ENCODE measurements at places on chromosomes 7 and 10.

DNA sequence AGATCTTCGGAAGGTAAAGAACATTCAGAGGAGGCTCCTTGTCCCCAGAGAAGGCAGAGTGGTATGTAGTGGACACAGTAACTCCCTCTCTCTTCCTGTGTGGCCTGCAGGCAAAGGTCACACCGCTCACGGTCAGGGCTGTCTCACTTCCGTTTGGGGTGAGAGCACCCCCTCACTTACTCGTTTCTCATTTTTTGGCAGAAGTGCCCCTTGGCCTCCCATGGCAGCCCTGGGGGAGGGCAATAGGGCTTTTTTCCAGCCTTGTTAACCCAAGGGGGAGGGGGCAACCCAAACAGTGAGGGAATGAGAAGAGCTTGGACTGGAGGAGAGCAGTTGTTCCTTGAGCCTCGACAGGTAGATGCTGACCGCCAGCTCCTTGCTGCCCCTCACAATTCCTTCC lies 31.8 kb upstream of the SRGN start:
- DNase-seq, result no peak

DNA sequence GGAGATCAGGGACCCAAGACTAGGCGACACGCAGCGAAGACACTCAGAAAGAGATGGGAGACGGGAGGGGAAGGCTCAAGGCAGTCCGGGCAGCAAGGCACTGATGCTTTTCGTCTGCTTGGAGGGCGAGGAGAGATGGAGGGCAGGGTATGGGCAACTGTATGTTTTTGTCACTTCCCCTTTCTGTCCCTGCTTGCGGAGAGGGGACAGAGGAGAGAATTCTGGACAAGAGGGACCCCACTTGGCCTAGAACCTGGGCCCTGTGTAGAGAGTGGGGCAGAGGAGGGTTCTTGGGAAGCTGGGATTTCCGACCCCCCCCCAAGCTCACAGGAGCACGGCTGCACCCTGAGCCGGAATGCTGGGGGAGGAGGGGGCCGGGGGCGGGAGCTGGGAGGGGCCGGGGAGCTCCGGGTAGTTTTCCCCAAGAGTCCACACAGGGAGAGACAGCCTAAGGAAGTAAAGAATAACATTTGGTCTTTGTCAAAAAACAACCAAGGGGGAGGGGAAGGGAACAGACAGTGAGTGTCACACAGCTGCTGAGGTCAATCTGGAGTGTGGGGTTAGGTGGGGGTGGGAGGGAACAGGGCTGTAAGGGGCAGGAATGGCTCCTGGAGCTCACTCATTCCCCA lies 1.8 kb downstream of the LRCH4 start:
- DNase-seq, result no peak

DNA sequence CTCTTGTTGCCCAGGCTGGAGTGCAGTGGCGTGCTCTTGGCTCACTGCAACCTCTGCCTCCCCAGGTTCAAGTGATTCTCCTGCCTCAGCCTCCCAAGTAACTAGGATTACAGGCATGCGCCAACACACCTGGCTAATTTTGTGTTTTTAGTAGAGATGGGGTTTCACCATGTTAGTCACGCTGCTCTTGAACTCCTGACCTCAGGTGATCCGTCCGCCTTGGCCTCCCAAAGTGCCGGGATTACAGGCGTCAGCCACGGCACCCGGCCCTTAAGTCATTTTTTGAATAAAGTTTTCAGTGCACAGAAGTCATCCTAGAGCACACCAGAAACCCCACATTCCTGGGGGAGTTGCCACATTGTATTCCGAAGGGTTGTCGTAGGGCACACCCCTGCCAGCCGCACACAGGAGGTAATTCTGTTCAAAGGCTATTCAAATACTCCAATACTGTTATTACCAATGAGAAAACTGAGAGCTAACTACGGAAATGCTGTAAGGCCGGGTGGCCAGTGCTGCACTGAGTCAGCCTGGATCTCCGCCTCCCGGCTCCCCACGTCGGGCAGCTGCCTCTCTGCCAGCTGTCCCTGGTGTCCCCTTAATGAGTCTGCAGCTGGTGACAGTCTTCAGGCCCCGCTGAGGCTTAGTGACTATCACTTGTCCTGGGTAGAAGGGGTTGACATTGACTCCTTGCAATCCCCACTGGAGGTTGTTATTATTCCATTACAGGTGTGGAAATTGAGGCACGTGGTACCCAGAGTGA lies 8.6 kb upstream of the RFC2 start:
- DNase-seq, result no peak

GRCh38 chr10:42960491-42960990 lies 116.3 kb upstream of the RET start:
- no peak for DNase-seq

DNA sequence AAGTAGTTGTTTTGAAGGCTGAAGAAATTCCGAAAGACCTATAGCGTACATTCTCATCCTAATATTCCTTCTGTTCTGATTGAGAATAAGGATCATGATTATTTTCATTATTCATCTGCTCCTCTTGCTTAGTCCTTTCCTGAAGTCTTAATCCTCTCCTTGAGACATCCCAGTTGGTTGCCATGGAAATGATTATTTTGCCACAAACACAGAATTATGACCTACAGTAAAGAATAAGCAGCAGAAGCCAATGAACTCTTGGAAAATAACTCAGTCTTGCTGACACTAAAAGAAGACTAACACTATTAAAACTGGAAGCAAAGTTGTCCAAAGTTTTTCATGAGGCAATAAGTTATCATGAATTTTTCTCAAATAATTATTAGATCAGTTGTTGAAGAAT lies 47.8 kb upstream of the JAZF1 start:
- no peak for DNase-seq

DNA sequence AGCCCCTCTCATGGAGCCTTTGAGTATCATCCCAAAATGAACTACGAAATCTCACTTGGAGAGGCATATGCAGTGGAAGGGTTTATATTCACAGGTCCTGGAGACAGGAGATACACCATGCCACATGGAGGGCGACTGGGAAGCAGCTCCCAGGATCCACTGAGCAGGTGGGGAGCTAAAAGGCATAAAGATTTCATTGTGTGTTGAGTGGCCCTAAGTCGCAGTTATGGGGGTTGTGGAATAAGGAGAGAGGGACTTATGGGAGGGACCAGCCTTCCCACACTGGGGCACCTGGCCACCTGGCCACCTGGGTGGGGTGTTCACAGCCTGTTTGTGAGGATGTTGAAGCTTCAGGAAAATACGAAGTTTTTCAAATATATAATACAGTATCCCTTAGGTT lies 37.0 kb upstream of the CHST3 start:
- DNase-seq, result no peak

DNA sequence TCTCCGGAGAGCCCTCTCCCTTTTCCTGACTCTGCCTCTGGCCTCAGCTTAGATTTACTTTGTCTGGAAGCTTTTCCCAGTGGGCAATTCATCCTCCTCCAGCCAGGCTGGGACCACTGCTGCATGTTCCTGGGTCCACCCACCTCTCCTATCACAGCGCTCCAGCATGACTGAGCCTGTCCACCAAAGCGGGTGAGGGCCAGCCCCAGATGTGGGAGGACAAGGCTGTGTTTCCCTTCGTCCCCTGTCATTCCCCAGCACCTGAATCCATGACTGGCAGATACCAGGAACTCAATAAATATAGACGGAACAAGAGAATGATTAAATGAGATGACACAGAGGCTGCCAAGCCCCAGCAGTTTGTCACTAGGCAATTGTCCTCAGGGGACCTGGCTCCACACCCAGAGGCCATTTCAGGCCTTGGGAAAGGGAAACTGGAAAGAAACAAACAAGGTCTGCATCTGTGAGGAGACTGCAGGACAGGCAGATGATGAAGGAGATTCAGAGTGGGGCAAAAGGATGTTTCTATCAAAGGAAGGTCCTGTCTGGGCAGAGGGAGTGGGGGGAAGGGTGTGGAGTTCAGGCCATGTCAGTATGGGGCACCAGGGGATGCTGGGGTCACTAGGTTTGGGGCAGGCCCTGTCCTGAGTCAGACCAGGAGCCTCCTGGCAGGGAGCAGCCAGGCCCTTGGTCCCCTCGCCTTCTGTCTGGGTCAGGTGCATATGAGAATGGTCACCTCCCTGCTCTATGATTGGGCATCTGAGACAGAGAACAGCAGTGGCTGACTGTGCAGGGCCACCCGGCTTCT lies 576.4 kb downstream of the GRID1 start:
- DNase-seq, result no peak

- DNase-seq, result no peak
Measured at GRCh38 chr10:113867904-113868303, 13.4 kb downstream of the NHLRC2 start.

DNA sequence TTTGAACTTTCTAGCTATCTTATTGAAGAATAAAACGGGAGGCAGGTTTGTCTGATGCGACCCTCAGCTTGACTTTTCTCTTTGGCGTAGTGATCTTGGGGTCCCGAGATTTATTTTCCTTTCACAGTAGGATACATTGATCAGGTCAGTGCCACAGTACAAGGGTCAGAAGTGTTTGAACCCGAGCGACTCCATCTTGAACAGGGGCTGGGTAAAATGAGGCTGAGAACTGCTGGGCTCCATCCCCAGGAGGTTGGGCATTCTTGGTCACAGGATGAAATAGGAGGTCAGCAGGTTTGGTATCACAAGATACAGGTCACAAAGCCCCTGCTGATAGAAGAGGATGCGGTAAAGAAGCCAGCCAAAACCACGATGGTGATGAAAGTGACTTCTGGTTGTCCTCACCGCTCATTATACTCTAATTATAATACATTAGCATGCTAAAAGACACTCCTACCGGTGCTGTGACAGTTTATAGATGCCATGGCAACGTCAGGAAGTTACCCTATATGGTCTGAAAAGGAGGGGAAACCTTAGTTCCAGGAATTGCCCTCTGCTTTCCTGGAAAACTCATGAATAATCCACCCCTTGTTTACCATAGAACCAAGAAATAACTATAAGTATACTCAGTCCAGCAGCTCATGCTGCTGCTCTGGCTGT lies 3.0 kb upstream of the TECPR1 start:
- no peak for DNase-seq

- DNase-seq, result no peak
Measured at GRCh38 chr7:44309271-44310091, 15.9 kb downstream of the CAMK2B start.

- no peak for DNase-seq
Measured at GRCh38 chr7:128811631-128812430, 18.4 kb upstream of the FLNC start.

- DNase-seq, result no peak
Measured at GRCh38 chr7:84939888-84940287, 247.0 kb downstream of the SEMA3D start.

DNA sequence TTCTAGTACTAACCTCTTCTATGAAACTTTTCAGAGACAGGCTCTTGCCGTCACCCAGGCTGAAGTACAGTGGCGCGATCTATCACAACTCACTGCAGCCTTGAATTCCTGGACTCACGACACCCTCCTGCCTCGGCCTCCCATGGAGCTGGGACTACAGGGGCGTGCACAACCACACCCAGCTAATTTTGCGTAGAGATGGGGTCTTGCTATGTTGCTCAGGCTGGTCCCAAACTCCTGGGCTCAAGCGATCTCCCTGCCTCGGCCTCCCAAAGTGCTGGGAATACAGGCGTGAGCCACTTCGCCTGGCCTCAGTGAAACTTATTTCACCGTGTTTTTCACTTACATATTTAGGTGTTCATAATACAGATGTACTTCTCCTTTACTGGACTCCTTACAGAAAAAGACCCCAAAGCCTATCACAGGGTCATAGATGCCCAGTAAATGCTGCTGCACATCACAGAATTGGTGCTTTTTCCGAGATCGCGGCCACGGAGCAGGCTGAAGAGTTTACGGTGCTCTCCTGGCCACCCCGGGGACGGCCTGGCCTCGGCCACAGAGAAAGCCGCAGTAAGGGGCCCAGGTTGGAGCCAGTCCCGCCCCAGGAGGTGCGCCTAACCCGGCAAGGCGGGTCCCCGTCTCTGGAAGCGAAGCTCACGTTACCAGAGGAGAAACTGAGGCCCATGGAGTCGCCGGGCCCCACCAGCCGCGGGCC lies 595 bp downstream of the TBL2 start:
- no peak for DNase-seq

- no peak for DNase-seq
Measured at GRCh38 chr10:97781618-97782331, 10.0 kb upstream of the SFRP5 start.

DNA sequence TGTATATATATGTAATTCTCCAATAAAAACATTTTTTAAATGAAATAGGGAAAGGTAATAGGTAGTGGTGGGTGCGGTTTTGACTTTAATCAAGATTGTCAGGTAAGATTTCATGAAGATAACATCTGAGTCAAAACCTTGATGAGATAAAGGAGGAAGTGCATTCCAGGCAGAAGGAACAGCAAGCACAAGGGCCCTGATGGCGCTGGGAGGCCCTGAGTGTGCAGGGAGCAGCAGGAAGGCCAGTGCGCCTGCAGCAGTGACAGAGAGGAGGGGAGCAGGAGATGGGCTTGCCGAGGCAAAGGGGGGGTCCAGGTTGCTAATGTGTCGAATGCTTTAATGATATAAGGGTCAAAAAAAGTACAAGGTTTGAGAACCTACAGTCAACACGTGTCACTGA lies 69.8 kb downstream of the GNA12 start:
- no peak for DNase-seq

DNA sequence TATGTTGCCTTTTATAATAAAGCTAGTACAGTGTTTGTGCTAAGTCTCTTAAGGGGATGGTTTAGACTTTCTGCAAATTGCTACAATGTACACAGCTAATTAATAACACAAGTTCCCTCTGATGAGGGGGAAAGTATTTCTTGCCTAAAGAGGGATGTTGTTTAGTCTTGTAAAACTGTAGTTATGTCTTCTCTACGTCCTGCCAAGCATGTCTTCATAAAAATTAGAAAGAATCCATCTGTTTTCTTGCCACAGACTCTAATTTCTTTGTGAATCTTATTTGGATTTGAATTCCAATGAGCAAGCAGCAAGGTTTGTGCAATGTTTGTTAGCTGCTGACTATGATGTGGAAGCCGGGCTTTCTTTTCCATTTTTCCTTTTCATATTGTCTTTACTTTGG lies 28.2 kb downstream of the ADARB2 start:
- DNase-seq, result no peak

- DNase-seq, result no peak
Measured at GRCh38 chr10:29780096-29780495, 145.3 kb upstream of the SVIL start.

DNA sequence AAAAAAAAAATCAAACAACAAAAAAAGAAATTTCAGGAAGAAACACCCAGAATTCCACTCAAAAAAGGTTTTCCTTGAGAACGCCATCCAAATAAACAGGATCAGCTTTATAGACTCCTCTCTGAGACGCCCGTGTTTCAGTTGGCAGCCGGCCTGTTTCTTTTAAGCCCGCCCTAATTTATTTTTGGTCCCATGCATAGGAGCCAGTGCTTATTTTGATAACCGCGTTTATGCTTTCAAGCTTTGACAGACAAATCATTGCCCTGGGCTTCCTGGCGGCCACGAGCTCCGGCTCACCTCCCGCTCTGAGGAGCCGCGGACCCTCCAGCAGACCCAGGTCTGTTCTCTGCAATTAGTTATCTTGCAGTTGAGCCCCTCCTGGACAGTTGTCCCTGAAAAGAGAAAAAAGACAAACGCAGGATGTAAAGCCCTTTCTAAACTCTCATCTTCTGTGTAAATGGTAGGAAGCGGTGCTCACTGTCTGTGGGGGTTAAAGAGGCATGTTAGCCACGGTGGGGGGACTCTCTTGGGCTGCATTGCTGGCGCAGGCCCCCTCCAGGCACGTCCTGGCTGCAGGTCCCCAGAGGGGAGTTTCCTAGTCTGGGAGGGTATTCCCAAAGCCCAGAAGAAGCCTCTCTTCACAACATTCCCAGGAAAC lies 22.2 kb upstream of the UNCX start:
- DNase-seq, result peak; percentile 74
